ENCODE measurements at places on chromosomes 4 and X.

- no peak overlapping the region for H3K4me3 ChIP-seq
- no peak overlapping the region for H3K27ac ChIP-seq
- H3K36me3 ChIP-seq: no peaks in the 10 kb centered on the region
- no peaks in the 10 kb centered on the region for H3K27me3 ChIP-seq
- no peak for DNase-seq
- no peaks in the 10 kb centered on the region for H3K4me1 ChIP-seq
Measured at GRCh38 chr4:84483688-84484087, 15.4 kb downstream of the NKX6-1 start.

GRCh38 chr4:93918856-93919255 is 90.3 kb downstream of the ATOH1 start:
- H3K36me3 ChIP-seq: no peaks in the 10 kb centered on the region
- DNase-seq: no peak
- no peaks in the 10 kb centered on the region for H3K27me3 ChIP-seq
- H3K27ac ChIP-seq: no peak overlapping the region
- H3K4me1 ChIP-seq: no peaks in the 10 kb centered on the region

DNA sequence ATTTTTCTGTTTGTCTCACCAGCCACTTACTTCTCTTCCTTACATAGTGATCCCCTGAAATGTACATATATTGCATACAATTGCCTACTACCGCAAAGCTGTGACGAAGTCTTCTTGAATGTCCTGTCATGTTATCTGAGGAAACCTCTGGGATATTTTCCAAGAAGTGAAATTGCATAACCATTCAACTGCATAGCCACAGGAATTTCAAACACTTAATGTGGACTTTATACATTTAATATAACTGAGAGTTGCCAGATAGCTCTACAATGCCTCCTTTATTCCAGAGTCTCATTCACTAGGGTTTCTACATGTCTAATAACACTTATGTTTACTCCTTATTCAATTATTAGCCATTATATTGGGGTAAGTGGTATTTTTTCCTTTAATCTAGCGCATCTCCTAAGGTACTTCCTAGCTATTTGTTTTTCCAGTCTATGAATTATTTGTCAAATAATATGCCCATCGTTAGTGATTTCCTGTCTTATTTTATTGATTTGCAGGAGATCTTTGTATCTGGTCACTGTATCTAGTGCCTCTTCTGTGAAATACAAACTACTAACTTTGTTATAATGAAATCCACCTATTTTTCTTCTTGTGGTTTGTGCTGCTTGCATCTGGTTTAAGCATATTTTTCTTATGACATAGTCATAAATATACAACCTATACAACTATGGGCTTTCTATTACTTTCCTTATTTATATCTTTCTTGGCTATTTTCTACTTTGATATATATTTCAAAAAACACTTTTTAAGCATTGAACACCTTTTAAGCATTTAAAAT is 69.2 kb upstream of the GRID2 start:
- H3K4me1 ChIP-seq: no peaks in the 10 kb centered on the region
- no peak for DNase-seq
- H3K27ac ChIP-seq: no peak overlapping the region
- no peaks in the 10 kb centered on the region for H3K36me3 ChIP-seq
- H3K4me3 ChIP-seq: no peak overlapping the region

DNA sequence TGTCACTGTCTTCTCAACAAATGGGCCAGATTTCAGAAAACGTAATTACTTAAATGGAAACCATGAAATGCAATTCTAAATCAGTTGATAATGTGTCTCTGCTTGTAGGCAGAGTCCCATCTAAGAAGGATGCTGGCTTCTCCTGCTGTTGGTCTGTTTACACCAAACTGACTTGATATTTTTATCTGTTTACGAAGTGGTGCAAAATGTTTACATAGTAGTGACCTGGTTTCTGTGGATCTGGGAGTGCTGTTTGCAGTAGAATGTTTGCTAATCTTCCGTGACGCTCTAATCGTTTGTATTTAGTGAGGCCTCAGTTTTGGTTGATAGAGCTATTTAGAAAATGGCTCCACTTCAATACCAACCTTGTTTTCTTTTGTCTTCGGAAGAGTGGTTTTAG is 213.5 kb downstream of the VEGFC start:
- no peak overlapping the region for H3K27ac ChIP-seq
- no peaks in the 10 kb centered on the region for H3K36me3 ChIP-seq
- H3K27me3 ChIP-seq: no peaks in the 10 kb centered on the region
- DNase-seq: no peak

DNA sequence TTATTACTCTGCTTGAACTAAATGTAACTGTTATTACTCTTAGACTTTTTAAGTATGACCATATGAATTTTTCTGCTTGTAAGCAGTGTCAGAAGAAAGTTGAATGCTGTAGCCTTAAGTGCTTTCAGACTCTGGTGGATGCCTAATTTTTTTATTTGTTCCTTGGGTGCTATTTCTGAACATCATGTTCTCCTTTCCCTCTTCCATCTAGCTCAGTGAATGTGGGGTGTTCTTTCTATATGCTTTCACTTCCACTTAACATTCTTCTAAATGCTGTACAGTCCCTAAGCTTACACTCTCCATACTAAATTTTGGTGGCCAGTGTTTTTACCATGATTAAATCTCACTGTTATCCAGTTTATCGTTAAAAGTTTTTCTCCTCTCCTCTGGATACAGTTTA is 3.6 kb downstream of the DCK start:
- DNase-seq: no peak

GRCh38 chr4:120855307-120856001 is 67.1 kb downstream of the PRDM5 start:
- DNase-seq: no peak
- H3K27me3 ChIP-seq: no peaks in the 10 kb centered on the region
- no peak overlapping the region for H3K4me3 ChIP-seq
- H3K27ac ChIP-seq: no peak overlapping the region
- no peaks in the 10 kb centered on the region for H3K36me3 ChIP-seq

GRCh38 chrX:96440941-96441340 is 243.7 kb upstream of the DIAPH2 start:
- DNase-seq: no peak
- H3K36me3 ChIP-seq: no peaks in the 10 kb centered on the region
- H3K27me3 ChIP-seq: no peaks in the 10 kb centered on the region
- no peak overlapping the region for H3K4me3 ChIP-seq
- no peak overlapping the region for H3K27ac ChIP-seq
- H3K4me1 ChIP-seq: no peaks in the 10 kb centered on the region
